ENCODE measurements at places on chromosomes 11 and 22. TPM values are rescaled to one million over a fixed set of nuclear protein-coding genes. Genes with fewer than 3 reads are reported as not detected.

DNA sequence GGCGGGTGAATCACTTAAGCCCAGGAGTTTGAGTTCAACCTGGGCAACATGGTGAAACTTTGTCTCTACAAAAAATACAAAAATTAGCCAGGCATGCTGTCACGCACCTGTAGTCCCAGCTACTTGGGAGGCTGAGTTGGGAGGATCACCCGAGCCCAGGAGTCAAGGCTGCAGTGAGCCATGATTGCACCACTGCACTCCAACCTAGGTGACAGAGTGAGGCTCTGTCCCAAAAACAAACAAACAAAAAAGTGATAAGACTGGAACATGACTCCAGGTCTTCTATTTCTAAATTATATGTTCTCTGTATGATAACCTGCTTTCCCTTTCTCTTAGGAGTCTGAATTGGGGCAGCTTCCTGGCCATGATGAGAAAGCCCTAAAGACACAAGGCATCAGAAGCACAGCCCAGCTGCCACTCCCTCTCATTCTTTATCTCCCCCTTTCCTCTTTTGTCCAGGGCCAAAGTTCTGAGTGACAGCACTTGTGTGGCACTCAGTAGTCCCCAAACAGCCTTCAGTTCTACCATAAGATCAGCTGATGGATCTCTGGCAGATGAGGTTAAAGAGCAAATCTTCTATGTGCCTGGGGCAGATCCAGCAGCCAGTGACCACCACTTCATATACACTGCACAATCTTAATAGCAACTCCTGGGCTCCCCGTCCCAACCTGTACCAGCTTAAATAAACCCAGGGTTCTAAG, 136.0 kb downstream of the C11orf58 start:
- no peaks in the 10 kb centered on the region for H3K36me3 ChIP-seq
- peaks cover 11% of the 10 kb centered on the region for H3K4me1 ChIP-seq

DNA sequence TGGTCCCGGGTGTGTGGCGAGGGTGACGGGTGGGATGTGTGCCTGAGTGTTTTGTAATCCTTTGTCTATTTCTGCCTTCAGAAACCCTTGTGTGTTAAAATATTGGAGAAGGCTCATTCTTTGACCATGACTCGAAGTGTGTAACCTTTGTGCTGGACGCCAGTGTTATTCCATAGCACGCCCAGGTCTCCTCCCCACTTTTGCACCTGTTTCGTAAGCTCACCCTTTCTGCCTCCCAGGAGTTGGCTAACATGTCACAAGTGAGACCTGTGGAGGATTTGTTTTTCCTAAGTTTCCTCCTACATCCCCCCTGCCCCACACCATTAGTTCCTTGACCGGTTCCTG, 382 bp downstream of the C11orf54 start:
- DNase-seq: no peak
- H3K27me3 ChIP-seq: no peaks in the 10 kb centered on the region
- H3K4me1 ChIP-seq: peaks cover 18% of the 10 kb centered on the region
- H3K4me3 ChIP-seq: peak overlapping the region; percentile 64
- peak overlapping the region; percentile 92 for H3K27ac ChIP-seq

DNA sequence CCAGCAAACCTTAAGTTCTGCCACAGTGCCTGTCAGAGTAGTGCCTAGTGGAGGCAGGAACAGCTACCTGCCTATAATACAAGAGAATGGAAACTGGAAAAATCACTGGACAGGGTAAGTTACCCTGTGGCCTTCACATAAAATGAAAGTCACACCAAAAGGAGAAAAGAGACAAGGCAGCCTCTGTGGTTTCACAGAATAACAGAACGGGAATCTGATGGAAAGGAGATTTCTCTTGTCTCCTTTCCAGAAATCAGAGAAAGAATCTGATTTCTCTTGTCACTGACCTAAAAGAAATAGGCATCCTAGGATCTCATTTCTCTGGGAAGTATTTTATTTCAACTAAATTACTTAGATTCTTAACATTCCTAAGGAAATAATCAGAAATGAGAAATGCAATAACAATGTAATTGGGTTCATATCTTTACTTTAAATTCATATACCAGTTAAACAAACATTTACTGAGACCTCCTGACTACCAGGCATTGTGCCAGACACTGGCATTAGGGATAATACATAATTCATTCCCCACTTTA, 41.6 kb downstream of the PRCP start:
- H3K36me3 ChIP-seq: no peaks in the 10 kb centered on the region
- peak overlapping the region; percentile 68 for H3K27ac ChIP-seq

- H3K27me3 ChIP-seq: no peaks in the 10 kb centered on the region
- H3K27ac ChIP-seq: peak overlapping the region; percentile 53
- no peaks in the 10 kb centered on the region for H3K36me3 ChIP-seq
- DNase-seq: peak; percentile 82
Measured at GRCh38 chr11:112977755-112978154, 16.5 kb downstream of the NCAM1 start.

DNA sequence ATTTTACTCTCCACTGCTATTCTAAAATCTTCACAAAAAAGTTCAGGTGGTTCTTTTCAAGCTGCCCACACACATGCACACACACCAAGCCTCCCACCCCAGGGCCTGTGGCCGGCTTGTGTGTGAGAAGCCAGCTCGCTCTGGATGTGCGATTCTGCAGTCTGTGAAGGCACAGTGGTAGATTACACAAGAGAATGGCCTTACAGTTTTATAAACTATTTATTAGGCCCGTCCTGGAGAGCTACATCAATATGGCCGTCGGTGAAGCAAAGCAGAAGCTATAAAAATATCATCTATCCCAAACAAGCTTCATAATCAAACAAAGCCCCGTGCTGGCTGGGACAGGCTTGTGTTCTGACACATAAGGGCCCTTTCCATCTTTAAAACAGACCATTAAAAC, 240.5 kb downstream of the OPCML start:
- no peaks in the 10 kb centered on the region for H3K27me3 ChIP-seq
- H3K36me3 ChIP-seq: no peaks in the 10 kb centered on the region
- H3K27ac ChIP-seq: no peak overlapping the region
- H3K4me1 ChIP-seq: no peaks in the 10 kb centered on the region

Gene TSPAN32
- not detected for total RNA-seq

Gene RTN4R
- 9.6 TPM for total RNA-seq

Data from A673 (cell line).